Cerebellar nuclear complex (tissue), 1 donor: ENCODE measurements at places on chromosomes 2 and 18.

- no peak for DNase-seq
Observed at GRCh38 chr2:99975386-99975785, 167.0 kb downstream of the AFF3 start.

DNA sequence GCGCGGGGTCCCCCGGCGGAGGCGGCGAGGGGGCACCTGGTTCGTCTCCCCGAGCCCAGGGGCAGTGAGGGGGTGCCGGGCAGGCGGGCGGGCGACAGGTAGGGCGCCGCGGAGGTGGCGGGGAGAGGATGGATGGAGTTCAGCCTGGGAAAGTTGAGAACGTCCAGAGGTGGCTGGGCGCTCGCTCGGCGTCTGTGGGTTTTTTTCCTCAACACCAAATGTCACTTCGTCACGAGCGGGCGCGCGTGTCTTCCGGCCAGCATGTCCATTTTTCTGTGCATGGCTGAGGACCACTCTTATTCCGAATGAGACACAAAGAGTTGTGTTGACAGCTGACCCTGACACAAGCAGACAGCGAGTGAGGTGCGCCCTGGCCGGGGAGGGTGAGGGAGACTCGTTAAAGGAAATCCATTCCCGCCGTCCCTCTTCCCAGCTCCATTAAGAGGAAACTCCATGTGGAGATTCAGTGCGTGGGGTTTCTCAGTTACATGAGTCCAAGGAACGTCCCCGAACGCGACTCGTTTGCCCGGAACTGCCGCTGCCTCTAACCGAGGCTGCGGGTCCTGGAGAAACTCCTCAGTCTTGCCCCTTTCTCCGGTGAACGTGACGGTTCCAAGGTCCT lies 859 bp downstream of the GREB1L start:
- no peak for DNase-seq

DNA sequence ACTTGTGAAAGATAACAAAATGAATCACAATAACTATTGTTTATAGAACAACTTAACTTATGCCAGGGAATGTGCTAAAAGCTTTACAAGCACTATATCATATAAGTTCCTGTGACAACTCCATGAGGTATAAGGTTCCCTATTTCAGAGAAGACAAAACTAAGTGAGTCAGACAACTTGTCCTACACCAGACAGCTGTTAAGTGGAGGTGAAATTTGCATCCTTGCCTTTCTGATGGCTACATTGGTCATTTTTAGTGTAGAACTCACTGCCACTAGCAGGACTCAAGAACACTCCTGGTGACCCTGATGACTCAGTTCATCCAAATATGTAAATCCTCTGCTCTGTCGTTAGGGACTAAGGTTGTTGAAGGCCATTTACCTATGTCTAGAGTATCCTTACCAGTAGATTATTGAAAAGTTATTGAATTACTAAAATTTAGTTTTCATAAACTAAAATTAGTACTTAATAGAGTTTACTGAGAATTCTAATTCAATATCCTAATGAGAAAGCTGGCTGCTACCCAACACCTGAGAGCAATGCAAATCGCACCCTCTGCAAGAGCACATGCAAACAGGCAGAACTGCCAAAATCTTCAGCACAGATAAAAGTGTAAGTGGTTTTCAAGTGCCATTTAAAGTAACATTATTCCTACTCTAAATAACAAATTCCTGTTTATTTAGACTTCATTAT lies 636.2 kb downstream of the NRXN1 start:
- DNase-seq, result no peak

- no peak for DNase-seq
Observed at GRCh38 chr2:202007015-202007982, 26.4 kb upstream of the FZD7 start.

GRCh38 chr2:27071990-27072830 lies 756 bp upstream of the OST4 start:
- DNase-seq, result no peak

- DNase-seq, result no peak
Observed at GRCh38 chr2:50401772-50402653, 629.9 kb downstream of the NRXN1 start.

DNA sequence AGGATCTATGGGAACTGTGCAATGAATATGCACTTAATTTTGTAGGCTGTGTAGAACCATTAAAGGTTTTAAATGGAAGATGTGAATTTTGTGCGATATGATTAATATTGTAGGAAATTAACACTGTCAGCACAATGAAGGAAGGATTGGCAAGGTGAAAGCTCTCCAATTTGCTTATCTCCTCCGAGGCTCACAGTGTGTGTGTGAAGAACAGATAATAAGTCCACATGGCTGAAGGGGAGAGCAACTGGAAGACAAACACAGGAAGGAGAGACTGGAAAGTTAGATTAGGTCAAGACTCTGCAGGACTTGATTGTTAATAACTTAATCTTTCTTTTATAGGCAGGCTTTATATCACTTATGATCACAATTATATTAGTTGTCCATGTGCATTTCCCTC lies 269.7 kb upstream of the VRK2 start:
- no peak for DNase-seq

DNA sequence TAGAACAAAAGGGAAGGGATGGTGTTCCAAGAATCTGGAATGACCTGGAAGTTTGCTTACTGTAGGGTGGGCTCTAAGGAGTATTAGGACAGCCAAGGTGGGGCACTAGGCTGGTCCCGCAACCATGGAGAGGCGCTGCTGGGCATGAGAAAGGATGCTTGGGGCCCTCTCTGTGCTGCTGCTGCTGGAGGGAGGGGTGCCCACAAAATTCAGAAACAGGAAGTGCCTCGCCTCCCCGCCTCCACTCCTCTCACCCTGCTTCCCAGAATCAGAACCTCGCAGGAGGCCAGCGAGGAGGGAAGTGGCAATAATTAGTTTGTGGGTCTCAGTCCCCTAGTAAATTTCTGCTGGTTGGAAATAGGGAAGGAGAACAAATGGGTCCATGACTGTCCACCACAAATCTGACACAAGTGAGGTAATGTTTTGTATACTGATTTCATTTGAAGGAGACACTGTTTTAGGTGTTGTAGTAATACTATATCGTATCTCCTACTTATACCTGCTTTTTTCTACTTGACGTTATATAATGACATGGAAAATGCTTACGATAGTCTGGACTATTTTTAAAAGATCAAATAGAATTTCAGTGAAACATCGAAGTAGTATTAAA lies 7.9 kb upstream of the PDCL3 start:
- DNase-seq, result no peak

GRCh38 chr18:9758624-9759075 lies 50.5 kb downstream of the RAB31 start:
- no peak for DNase-seq
